ENCODE measurements at places on chromosomes 7 and 10.

GRCh38 chr10:131186547-131187253, 124.8 kb downstream of the TCERG1L start:
- no peak for DNase-seq

DNA sequence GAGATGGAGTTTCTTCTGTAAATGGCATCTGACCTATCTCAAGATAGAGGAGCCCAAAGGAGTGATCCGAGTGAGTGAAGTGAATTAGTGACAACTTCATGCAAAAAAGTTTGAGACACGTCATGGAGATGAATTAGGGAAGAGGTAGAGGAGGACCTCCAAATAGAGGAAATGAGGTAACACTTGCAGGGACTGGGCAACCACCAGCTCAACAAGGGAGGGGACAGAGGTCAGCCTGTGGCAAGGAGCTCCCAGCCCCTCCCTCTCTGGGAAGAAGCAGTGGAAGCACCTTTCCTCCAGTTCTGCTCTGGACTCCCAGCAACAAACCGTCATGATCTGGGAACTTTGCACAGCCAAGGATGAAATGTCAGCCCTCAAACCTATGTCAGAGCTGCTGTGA, 83.5 kb upstream of the IKZF1 start:
- no peak for DNase-seq

- no peak for DNase-seq
Measured at GRCh38 chr7:26198781-26199169, 1.8 kb downstream of the HNRNPA2B1 start.

DNA sequence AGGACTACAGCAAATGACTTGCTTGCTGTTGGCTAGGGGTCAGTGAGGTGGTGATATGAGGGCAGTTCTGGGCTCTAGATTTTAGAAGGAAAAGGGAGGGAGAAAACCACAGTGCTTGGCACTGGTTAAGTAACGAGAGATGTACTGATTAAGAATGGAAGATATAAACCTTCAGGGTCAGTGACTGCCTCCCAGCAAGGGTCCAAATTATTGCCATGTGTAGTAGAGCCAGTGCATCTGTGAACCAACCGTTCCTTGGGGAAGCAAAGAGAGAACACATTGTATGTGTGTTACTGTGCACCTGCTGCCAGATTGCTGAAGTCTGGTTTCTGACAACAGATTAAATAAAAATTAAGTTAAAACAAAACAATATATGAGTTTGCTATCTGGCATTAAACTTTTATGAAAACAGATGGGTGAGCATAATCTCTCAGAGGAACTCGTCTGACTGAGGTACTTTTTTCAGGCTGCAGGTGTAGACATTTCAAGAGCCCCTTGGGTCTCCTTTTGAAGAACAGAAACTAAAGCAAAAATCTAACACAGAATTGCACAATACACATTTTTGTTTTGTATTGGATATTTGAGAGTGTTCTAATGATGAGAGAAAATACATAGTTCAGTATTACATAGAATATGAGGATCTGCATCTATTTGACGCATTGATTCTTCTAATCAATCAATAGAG, 1120.6 kb downstream of the SORCS3 start:
- DNase-seq, result no peak

DNA sequence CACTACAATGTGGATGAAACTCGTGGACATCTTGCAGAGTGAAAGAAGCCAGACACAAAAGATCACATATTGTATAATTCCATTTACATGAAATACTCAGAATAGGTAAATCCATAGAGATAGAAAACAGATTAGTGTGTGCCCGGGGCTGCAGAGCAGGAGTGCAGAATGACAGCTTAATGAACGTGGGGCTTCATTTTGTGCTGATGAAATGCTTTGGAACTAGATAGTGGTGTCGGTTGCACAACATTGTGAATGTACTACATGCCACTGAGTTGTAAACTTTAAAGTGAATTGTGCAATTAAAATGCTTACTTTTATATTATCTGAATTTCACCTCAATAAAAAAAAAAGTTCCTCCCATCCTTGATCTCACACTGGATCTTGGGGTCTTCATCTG, 31.8 kb upstream of the CARD11 start:
- DNase-seq, result no peak

DNA sequence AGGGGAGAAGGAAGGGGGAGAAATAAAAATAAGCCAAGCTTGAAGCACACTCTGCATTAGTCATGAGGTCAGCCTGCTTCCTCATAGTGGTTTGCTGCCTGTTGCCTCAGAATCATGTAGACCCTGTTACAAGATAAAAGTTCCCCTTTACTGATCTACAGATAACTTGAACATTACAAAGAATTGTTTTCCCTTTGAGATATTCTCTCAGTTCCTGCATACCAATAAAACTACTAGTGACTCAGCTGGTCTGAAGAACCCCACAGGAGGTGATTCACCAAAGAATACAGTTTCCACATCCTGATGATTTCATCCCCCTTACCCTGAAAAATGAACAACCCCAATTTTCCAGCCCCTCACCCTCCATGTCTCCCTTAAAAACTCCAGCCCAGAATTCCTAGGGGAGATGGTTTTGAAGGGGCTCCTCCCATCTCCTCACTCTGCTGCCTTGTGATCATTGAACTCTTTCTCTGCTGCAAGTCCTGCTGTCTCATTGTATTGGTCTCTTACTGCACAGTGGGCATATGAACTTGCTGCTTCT, 31.5 kb upstream of the NRP1 start:
- DNase-seq, result no peak

- no peak for DNase-seq
Measured at GRCh38 chr10:31926160-31926559, 2.5 kb downstream of the ARHGAP12 start.

DNA sequence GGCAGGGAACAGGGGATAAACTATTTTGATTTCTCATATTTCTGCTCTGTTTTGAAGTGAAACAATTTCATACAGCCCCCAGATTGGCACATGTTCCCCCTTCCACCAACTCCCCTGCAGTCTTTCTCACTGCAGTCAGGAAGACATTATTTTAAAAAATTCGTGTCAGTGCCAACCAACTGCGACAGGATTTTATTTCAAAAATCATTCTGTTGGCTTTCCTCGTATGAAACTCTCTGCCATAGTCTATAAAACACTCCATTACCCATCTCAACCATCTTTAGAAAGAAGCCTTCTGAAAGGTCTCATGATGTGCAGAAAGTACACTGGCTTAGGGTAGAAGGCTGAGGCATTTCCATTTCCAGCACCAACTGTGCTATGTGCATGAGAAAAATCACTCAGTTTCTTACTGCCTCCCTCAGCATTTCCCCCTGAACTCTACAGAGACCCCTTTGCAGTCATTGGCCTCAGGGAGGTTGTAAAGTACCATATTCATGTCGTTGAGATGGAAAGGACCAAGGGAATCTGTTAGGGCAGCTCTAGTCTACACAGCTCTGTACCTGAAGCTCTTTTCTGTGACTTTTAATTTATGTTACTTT, 46.9 kb downstream of the STEAP1B start:
- DNase-seq, result no peak

GRCh38 chr10:60747817-60748469, 30.3 kb upstream of the CDK1 start:
- DNase-seq, result no peak

- no peak for DNase-seq
Measured at GRCh38 chr10:85946713-85947326, 419.8 kb downstream of the GRID1 start.

GRCh38 chr7:37320140-37320847, 128.4 kb downstream of the ELMO1 start:
- no peak for DNase-seq

GRCh38 chr7:67794544-67794943, 797.9 kb downstream of the TYW1 start:
- DNase-seq, result no peak

DNA sequence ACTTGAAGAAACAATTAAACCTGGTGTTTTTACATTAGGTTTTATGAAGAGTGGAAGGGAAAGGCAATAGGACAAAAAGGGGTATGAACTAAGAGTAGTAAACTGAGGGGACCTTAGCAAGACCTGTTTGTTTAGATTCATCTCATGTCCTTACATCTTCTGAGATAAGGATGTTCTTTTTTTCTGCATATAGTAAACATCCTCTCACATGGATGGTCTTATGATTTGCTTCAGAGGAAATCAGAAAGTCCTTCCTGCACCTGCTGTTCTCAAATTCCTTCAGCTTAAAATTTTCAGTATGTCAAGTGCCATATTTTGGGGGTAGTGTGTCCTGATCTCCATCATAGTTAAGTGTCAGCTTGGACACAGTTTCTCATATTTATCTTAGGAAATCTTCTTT, 232.6 kb downstream of the ADK start:
- DNase-seq, result no peak

DNA sequence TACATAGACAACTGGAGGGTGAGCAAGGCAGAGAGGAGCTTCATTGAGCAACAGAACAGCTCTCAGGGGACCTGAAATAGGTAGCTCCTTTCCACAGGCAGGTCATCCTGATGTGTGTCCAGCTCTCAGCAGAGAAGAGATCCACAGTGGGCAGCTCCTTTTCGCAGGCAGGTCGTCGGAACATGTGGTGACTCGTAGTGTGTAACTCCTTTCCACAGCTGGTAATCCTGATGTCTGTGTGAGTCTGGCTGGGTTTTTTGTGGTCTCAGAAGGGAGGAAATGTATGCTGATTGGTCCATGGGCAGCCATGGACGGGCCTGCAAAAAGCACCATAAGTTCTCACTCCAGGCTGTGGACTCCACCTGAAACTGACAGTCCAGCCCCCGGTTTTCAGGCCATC, 24.4 kb upstream of the TES start:
- no peak for DNase-seq

DNA sequence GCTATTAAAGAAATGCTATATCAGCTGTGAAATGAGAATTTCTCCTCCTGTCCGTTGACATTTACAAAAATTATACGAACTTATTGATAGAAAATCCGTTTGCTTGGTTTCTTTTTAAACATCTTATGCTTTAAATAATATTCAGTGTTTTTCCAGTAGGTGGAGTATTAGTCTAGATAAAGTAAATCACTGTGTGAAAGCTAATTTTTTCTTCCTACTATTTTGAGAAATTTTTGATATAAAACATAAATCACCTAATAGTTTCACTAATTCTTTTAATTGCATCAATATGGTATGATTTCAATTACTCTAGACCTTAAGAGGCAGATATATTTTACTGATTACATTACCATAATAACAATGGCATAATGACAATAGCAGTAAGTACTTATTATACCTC, 335.2 kb upstream of the C7orf33 start:
- DNase-seq, result no peak

DNA sequence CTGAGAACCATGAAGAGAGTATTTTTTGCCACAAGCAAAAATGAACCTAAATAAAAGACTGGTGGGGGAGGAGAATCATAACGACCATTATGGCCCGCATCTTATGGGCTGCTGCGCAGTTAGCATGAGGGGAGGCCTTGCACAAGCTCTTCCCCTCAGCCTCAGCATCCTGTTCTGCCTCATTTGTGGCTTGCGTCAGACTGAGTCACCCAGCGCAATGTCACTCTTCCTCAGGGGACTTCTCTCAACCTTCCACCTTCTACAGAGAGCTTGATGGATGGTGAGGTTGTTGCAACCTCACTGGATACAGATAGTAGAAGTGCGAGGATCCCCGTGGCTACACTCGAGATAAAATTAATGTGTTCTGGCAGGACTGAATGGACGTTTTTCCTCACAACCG, 16.8 kb upstream of the GPR15LG start:
- DNase-seq, result no peak

- no peak for DNase-seq
Measured at GRCh38 chr7:142797391-142798377, 26.9 kb downstream of the PRSS2 start.

DNA sequence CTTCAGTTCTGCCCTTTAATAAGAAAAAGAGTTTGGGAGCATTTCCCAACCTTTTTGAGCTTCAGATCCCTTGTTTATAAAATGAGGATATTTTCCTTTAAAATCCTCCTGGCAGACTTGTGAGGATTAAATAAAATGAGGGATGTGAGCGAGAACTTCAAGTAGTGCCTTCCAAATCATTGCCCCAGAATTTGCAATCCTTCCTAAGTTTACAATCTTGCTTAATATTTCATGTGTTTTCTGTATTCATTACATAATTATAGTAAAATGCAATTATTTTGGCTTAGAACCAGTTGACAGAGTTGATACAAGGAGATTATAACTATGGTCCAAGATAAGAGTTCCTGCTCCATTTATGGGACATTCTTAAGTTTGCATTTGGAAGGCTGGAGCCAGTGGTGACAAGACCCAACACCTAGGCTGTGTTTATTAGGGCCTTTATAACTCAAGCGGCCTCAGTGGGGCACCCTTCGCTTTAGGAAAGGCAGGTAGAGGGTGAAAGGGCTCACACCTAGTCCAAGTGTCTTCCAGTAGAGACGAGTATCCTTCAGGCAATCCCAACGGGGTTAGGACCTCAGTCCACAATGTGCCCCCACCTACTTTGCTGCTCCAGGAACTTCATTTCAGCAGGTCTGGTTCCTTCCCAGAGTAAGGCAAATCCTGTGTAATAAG, 317.5 kb downstream of the WDR11 start:
- no peak for DNase-seq

DNA sequence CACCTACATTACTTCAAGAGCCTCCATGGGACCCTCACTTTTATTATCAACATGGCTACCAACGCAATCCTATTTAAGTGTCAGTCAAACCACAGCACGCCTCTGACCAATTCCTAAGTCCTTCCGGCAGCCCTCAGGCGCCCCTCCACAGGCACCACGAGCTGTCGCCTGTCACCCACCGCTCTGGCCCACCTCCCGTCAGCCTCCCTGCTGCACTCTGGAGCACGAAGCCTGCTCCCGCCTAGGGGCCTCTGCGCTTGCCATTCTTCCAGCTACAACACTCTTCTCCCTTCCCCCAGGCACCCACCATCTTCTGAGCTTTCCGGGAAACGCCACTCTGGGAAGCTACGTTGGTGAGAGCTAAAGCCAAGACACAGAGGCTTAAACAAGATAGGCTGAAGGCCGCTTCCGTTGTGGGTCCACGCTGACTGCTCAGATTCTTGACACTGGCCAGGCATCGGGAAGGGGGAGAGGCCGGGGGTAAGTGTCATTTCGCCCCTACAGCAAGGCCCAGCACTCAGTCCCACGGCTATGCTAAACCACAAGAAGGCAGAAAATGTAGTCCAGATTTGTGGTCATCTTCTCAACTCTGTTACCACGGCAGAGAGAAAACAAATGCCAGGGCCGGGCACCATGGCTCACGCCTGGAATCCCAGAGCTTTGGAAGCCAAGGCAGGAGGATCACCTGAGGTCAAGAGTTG, 56.7 kb downstream of the GNA12 start:
- peak; percentile 45 for DNase-seq

DNA sequence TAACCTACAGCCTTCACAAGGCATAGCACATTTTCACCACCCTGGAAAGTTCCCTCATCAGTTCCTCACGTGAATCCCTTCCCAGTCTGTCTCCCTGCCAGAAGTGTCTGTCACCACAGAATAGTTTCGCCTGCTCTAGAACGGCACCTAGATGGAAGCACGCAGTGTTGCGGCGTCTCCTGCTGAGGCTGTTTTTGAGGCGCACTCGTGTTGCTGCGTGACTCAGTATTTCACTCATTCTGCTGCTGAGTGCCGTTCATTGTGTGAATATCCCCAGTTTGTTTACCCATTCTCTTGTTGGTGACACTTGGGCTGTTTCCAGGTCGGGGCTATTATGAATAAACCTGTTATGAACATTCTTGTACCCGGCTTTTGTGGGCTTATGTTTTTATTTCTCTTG, 12.8 kb downstream of the NOS3 start:
- no peak for DNase-seq

Measured in left hindlimb (tissue), 1 donor.